ENCODE measurements at places on chromosomes 2 and 18. TPM values are rescaled to one million over a fixed set of nuclear protein-coding genes. Genes with fewer than 3 reads are reported as not detected.

DNA sequence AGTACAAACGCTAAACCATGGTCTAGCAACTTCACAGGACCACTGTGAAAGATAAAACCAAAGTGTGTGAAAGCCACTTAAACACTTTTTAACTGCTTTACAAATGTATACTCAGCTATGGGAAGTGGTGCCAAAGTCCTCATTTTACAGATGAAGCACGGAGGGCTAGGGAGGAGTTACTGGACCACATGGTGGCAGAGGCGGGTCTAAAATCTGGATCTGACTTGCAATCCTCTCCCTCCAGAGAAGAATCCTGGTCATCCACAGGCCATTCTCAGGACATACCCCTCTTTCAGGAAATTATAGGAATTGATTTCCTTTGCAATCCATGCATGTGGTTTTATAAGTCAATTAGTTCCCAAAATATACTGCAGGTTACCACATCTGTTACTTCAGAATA, 84.6 kb upstream of the GYPC start:
- DNase-seq: no peak

GRCh38 chr18:35868915-35869314, 103.6 kb upstream of the RMP24 start:
- no peak for DNase-seq

GRCh38 chr2:102771114-102771513, 9.3 kb downstream of the TMEM182 start:
- DNase-seq: no peak

- DNase-seq: no peak
Observed at GRCh38 chr18:76708071-76708721, 114.2 kb upstream of the ZNF236 start.

GRCh38 chr18:46035696-46036680, 36.1 kb downstream of the PSTPIP2 start:
- DNase-seq: no peak

GRCh38 chr18:39620551-39621168, 2055.1 kb upstream of the CELF4 start:
- DNase-seq: no peak

IL36G gene
- polyA plus RNA-seq: not detected

Data from naive thymus-derived CD4-positive, alpha-beta T cell (primary cell).